H4 (cell line): ENCODE measurements at places on chromosomes 3 and 15.

- DNase-seq = no peak
Measured at GRCh38 chr3:71490692-71491091, 92.8 kb downstream of the FOXP1 start.

GRCh38 chr3:69821133-69821532, 81.9 kb downstream of the MITF start:
- no peak for DNase-seq

GRCh38 chr3:47652142-47652541, 73.5 kb upstream of the CSPG5 start:
- no peak for DNase-seq

GRCh38 chr3:57158813-57159738, 6.1 kb downstream of the IL17RD start:
- DNase-seq = peak; percentile 13
